ENCODE measurements at places on chromosomes 2 and 18.

- DNase-seq = no peak
Measured at GRCh38 chr2:191291471-191291870, 46.3 kb downstream of the MYO1B start.

DNA sequence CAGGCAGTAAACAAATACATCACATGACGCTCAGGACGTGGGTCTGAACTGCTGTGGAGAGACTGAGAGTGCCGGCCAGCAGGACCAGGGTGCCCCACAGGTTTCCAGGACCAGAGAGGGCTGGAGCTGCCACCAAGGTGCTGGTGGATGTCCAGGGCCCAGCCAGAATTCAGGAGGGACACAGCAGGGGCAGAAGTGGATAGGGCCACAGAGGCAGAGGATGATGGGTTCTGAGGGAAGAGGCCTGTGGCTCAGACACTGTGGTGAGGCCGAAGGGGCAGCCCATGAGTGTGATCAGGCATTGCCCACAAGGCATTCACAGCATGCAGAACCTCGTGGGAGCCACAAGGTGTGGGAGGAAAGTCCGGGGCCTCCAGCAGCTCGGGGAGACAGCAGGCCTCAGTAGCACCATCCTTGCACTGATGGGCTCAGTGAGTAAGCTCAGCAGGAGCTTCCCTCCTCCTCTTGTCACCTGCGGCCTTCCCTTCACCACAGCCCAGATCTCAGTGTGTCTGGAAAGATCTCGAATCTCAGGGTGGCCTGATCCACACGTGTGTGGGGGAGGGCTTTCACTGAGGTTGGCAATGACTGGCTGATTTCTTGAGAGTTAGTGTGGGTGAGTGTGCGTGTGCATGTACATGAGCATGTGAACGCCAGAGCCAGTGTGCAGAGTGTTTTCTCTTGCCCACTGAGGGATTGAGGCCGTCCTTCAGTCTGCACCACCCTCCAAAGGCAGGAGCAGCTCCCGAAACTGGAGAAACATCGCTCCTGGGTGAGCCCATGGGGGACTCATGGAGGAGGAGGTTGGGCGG, 181.8 kb upstream of the RAB6C start:
- no peak for DNase-seq

DNA sequence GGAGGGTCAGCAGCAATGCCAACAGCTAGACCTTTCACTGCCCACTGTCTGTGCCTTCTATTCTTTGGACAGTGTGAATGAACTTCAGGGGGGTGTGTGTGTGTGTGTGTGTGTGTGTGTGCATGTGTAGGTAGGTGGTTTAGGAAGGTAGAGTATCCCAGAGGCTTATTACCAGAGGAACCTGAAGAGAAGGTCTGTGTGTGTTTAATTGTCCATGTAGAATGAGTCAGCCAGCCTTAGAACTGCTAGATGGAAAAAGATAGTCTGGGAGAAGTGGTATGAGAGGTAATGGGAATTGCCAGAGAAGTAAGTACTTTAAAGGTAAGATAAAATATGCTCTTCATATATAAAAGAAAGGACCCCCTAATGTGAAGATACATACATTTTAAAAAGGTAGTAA, 522.2 kb downstream of the PIK3C3 start:
- DNase-seq = no peak

GRCh38 chr18:8695932-8696517, 9.3 kb upstream of the MTCL1 start:
- no peak for DNase-seq

GRCh38 chr2:208673631-208674030, 267.0 kb downstream of the PTH2R start:
- DNase-seq = no peak

GRCh38 chr2:647691-648231, 29.4 kb downstream of the TMEM18 start:
- DNase-seq = no peak

GRCh38 chr2:146530886-146531285, 1313.9 kb upstream of the ACVR2A start:
- no peak for DNase-seq

DNA sequence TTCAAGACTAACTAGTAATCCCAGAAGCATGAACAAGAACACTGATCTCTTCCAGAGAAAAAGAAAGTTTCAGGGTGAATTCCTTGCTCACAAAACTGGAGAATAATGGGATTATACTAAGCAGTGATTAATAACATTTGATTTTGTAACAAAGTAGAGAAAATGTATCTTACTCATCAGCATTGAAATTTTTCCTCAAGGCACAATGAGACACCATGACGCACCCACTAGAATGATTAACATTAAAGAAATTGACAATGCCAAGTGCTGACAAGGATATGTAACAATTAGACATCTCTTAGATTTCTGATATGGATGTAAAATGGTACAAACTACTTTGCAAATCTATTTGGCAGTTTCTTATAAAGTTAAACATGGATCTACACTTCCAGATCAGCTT, 101.1 kb upstream of the EPHA4 start:
- DNase-seq = no peak

DNA sequence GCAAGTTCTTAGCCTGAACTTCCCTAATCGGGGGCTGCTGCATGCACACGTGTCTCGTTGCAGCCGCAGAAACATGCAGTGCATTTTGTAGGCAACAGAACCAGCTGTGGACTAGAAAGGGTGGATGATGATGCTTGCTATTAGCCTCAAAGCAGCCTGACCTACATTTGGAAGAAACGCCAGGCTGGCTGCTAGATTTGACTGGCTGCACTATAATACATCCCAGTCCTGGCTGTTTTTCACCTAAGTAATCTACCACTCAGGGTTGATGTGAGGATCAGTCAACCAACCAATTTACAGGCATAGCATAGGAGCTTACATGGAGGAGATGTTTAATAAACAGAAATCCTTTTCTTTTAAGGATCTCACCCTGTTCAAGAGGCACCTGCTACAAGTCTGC, 56.4 kb upstream of the SPP2 start:
- DNase-seq = no peak

DNA sequence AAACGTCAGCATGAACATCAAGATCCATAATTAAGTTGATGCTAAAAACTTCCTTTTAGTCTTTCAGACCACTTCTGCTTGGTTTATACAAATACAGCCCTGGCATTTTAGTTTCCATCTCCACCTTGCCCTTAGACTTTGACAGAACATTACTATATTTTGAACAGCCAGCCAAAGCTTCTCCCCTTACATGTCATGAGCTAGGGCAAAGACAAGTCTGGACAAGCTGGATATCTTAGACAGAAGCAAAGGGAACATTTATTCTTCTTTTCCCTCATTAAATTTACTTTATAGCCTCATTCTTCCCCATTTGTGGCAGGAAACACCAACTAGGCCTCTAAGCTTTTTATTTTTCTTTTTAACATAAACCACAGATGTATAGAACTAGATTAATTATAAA, 403.3 kb downstream of the SUCLG1 start:
- DNase-seq = no peak
